Midbrain (tissue), 1 donor: ENCODE measurements at places on chromosomes 4 and X.

DNA sequence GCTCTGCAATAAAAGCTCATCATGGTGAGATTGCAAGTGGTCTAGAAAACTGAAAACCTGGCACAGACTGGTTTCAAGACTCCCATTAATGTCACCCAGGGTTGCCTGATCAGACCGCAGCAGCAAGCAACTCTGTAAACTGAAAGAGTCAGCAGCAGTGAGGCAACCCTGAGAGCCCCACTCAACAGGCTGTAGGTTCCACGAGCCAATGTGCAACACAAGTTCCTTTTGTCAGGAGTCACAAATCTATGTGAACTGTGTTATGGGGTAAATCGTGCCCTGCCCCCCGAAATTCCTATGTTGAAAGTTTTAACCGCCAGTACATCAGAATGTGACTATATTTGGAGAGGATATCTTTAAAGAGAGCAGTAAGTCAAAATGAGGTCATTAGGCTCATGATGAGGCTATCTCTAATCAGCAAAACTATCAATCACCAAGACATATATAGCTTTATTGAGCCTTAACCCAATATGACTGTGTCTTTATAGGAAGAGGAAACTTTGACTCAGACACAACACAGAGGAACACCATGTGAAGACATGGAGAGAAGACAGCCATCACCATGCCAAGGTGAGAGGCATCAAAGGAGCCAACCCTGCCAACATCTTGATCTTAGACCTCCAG lies 94.0 kb downstream of the FBXO8 start:
- DNase-seq = no peak

- peak; percentile 22 for DNase-seq
These were observed 163.9 kb downstream of the KDR start for GRCh38 chr4:54961357-54961975.

DNA sequence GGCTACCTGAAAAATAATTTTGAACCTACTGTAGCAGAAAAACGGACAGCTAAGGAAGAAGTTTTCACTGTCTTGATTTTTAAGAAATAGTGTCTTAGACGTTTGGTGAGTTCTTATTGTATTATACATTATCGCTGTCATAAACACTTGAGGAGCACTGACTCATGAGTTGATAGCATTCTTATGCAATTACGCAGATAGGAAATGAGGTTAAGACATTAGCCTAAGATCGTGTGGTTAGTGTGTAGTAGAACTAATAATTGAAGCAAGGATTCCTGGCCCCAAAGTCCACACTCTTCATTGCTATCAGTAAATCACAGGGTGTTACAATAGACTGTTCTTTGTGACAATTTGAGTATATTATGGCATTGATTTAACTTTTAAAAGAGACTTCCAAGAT lies 238.1 kb downstream of the ARAP2 start:
- DNase-seq = no peak

DNA sequence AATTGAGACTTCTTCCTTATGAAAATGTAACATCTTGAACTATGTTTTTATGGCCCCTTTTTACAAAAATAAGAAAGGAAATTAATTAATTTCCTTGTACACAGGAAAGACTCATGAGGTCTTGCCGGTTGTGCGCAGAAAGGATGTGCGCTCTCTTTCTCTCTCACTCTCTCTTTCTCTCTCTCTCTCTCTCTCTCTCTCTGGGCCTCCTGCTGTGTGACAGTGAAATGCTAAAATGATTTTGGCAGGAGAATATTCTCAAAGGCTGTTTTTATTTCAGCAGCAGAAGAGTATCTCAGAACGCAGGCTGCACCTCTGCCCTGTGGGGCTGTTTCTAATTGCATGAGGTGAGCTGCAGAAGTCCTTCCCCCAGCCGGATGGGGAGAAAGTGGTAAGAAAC lies 349.0 kb downstream of the MID1IP1 start:
- no peak for DNase-seq

GRCh38 chrX:70444326-70444945 lies at the start of gene DLG3:
Gene DLG3 (plus strand): TSS chrX:70444835. CDS start chrX:70445202, 367 bp downstream.
- peak; percentile 71 for DNase-seq

GRCh38 chr4:114265342-114265741 lies 285.9 kb upstream of the ARSJ start:
- DNase-seq = no peak

GRCh38 chr4:35087218-35087617 lies 1157.1 kb downstream of the ARAP2 start:
- no peak for DNase-seq

- DNase-seq = no peak
These were observed 55.2 kb downstream of the ARHGEF6 start for GRCh38 chrX:136725441-136726104.

DNA sequence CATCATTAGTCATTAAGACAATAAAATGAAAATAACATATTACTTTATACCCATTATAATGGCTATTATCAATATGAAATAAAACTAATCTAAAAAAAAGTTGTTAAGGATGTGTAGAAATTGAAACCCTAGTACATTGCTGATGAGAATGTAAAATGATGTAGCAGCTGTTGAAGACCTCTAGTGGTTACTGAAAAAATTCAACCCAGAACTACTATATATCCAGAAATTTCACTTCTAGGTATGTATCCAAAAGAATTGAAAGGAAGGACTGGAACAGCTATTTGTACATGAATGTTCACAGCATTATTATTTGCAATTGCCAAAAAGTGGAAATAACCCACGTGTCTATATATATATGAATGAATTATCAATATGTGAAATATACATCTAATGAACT lies 180.3 kb upstream of the KLHL4 start:
- DNase-seq = no peak

GRCh38 chr4:37892641-37893040 lies 1.8 kb downstream of the TBC1D1 start:
- no peak for DNase-seq

DNA sequence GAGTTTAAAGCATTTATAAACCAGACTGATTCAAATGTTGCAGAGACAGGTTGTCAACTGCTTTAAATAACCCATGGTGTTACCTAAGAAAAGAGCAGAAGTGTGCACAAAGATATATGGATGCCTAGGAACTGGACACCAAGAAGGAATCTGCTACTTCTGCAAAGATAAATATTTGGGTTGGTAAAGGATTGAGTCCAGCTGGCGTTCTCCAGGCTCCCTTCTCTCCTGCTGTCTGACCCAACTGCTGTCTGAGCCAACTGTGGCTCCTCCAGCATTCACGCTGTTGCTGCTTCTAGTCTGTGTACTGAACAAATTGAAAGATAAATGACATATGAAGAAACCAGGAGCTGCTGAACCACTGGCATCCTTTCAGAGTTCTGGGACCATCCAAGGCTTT lies 1167.8 kb upstream of the PRKX start:
- DNase-seq = no peak

- peak; percentile 1 for DNase-seq
These were observed 85.4 kb downstream of the SHISA3 start for GRCh38 chr4:42482516-42483327.

GRCh38 chrX:26918631-26919030 lies 544.5 kb downstream of the PPP4R3C start:
- no peak for DNase-seq

GRCh38 chrX:41412261-41413081 lies 34.7 kb upstream of the NYX start:
- DNase-seq = no peak

DNA sequence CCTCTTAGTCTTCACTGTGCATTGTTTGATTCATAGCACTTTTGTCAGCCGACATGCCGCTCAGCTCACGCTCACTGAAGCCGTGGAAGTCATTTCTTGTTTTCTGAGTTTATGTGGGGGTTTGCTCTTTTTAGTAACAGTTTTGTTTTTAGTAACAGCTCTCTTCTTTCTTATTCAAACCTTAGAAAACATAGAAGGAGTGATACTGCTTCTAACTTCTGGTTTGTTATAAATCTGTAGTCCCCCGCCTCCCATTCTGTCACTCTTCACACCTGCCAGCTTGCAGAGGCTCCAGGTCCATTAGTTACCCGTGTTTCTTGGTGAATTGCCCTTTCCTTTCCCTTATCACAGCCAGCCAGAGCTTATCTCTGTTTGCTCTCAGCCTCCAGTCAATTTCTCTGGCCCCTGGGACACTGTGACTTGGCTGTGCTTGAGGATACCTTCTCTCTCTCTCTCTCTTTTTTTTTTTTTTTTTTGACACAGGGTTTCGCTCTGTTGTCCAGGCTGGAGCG lies 50.5 kb downstream of the GRK4 start:
- no peak for DNase-seq

- DNase-seq = no peak
These were observed 120.4 kb downstream of the TMEM164 start for GRCh38 chrX:110123331-110123782.

- DNase-seq = no peak
These were observed 15.1 kb downstream of the SMS start for GRCh38 chrX:21955403-21956189.

DNA sequence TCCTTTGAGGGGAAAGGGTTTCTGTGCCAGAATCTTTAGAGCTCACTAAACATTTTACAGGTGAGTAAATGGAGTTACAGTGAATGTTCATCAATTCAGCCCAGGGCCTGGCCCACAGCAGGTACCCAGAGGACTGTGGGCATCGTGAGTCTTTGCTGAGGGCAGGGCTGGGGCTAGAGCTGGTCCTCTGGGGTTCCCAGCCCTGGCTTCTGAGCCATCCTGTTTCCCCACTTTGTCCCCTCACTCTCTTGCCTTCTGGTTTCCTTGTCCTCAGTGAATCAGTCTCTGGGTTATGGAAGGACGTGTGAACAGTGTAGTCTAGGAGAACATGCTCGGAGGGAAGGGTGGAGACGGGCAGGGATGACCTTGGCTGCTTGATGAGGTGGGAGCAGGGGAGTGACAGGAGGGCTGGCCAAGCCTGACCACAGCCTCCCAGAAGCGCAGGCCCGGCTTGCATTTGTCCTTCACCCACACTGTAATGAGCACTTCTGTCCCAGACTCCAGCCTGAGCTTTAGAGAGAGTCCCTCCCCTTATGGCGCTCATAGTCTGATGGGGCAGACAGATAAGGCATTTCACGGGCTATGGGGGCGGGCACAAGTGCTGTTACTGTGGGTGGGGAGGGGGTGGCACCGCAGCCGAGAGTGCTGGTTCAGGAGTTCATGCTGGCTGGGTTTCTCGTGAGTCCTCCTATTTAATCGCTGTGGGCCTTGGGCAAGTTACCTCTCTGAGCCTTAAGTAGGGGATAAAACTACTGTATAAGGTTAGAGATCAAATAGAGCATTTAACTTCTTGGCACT lies 17.3 kb downstream of the TBC1D14 start:
- no peak for DNase-seq

DNA sequence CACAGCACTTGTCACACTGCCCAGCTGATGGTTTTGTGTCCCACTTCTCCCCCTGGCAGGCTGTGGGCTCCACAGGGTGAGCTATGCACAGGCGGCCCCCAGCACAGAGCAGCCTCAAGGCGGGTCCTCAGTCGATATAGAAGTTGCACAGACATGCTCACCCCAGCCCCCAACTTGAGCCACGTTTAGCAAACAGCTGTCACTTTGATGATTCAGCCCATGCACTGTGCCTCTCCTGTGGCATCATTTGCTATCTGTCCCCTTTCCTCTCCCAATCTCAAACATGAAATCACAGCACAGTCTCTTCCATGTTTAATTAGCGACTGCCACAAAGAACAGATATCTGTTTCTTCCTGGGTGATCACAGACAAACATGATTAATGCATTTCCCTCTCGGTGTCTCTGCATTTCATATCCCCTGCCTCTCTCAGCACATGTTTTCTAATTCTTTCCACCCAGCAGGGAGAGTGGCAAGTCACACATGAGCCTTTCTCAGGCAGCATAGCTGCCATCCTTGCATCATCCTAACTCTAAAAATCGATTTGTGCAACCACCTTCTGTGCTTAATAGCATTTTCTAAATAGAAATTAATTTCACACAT lies 204.9 kb downstream of the EVC2 start:
- no peak for DNase-seq

GRCh38 chrX:129768586-129769466 lies 10.9 kb upstream of the SASH3 start:
- no peak for DNase-seq

GRCh38 chr4:70802928-70803580 lies 36.6 kb downstream of the GRSF1 start:
- no peak for DNase-seq

GRCh38 chr4:71498002-71498401 lies 159.2 kb downstream of the SLC4A4 start:
- DNase-seq = no peak

DNA sequence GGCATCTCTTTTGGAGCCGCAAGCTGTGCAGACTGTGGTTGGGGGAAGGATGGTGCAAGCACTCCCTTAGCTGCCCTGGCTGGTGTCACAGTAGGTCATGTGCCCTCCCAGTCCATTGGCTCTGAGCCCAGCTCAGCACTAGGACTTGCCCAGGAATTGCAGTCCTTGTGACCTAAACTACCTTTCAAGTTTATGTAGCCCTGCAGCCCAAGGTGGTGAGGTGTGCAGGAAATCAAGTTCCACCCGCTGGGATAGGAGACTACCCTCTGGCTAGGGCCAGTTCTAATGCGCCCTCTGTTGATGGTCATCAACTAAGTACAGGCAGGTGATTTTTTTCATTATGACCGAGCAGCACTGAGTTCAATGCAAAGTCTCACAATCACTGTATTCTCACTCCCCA lies 335.2 kb downstream of the UBE2NL start:
- no peak for DNase-seq

DNA sequence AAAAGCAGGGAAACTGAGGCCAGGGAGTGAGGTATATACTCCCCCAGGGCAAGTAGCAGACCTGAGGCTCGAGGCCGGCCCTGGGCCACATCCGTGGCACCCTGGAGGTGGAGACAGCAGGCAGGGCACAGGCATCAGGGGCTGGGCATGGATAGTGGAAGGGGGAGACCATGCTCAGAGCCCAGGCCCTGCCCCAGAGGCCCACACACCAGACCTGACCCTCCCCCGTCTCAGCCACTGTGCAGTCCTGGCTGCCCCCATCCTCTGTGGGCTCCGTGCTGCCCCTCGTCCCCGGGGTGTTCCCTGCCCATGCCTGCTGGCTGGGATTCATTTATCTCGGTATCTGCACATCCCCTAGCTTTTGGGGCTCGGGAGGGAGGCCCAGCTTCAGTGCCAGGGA lies 103.1 kb upstream of the NKX1-1 start:
- no peak for DNase-seq

DNA sequence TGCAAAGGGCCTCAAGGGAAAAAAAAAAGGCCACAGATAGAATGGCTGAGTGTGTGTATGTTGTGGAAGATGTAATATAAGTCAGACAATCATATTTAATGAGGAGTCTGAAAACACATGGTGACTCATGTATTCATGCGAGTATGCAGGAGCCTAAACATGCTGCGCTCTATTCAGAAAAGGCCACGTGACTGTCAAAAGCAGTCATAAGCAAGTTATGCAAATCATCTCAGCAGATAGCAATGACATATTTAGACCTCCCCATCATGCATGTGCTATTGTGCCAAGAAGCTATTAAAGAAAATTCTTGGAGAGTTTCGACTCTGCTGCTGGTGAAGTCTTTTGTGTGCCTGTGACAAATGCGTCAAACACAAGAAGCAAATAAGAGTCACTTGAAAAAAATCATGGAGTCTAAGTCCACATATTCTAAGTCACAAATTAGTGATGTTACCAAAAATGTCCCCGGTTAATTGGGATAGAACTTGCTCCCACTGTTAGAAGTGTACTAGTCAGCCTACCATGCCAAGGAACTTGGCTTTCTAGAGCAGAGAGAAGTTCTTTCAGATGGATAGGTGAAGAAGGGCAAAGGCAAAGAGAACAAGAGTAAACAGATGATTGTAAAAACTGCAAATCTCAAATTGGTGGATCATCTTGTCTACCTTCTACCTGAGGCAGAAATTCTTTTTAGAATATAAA lies 5.0 kb downstream of the LNX1 start:
- no peak for DNase-seq
